ENCODE measurements at places on chromosomes 6 and 20. TPM values are rescaled to one million over a fixed set of nuclear protein-coding genes. Genes with fewer than 3 reads are reported as not detected.

DNA sequence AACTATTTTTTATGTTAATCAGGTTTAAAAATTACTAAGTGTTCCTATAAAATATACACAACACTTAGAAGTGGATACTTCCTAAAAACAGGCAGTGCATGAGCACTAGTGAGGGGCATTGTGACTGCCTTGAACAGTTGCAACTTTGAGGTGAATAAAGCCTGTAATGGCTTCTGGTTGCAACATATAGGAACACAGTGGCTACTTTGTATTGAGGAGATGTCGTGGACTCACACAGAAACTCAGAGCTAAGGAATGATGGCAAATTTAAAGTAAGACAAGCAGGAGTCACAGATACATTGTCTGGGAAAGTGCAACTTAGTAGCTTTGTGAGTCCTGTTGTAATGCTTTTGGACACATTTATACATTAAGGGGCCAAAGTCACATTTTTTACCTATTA lies 861 bp upstream of the HLA-A start:
- peaks cover 39% of the 10 kb centered on the region for H3K4me1 ChIP-seq
- H3K27me3 ChIP-seq, result no peaks in the 10 kb centered on the region
- no peak for DNase-seq
- peak overlapping the region; percentile 89 for H3K27ac ChIP-seq

The HAO1 gene
- total RNA-seq, result not detected

- H3K36me3 ChIP-seq, result no peaks in the 10 kb centered on the region
- DNase-seq, result no peak
- H3K4me3 ChIP-seq, result no peak overlapping the region
- H3K27me3 ChIP-seq, result no peaks in the 10 kb centered on the region
- H3K27ac ChIP-seq, result no peak overlapping the region
Measured at GRCh38 chr6:137315081-137315480, 95.9 kb upstream of the IFNGR1 start.

DNA sequence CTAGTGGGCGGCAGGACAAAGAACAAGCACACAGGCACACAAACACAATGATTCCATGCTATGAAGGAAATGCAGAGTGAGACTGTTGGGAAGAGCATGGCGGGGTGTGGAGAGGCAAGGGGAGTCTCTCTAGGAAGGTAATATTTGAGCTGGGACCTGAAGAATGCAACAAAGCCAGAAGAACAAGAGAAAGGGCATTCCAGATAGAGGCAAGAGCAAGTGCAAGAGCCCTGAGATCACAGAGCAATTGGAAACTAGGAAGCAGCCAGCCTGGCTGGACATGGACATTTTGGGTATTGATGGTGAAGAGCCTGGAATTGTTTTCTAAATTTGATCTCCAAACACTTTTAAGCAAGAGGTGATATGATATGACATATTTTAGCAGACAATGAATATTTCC lies 15.4 kb downstream of the SRXN1 start:
- H3K27me3 ChIP-seq, result no peaks in the 10 kb centered on the region
- no peak overlapping the region for H3K27ac ChIP-seq
- no peaks in the 10 kb centered on the region for H3K36me3 ChIP-seq
- H3K4me3 ChIP-seq, result no peak overlapping the region
- no peak for DNase-seq

The GJA1 gene
- 88.3 TPM for total RNA-seq

The PROKR2 gene
- total RNA-seq, result not detected

DNA sequence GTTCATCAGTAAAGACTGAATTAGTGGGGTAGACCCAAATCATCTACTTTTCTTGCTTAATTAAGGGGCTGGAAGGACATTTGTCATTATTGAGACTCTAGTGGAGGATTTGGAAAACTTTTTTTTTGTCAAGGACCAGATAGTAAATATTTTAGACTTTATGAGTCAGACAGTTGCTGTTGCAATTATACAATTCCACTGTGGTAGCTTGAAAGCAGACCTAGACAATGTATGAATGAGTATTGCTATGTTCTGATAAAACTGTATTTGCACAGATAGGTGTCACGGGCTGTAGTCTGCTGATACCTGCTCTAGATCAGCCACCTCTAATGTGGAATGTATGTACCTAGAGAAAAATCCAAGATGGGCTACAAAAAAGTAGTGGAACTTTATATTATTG lies 175.0 kb downstream of the CARMIL1 start:
- H3K27ac ChIP-seq, result no peak overlapping the region
- no peak for DNase-seq
- H3K4me3 ChIP-seq, result no peak overlapping the region
- H3K27me3 ChIP-seq, result no peaks in the 10 kb centered on the region
- H3K4me1 ChIP-seq, result no peaks in the 10 kb centered on the region

GRCh38 chr20:25252686-25253421 lies 5.0 kb downstream of the PYGB start:
- DNase-seq, result no peak
- no peak overlapping the region for H3K4me3 ChIP-seq
- H3K4me1 ChIP-seq, result peaks cover 9% of the 10 kb centered on the region
- peak overlapping the region; percentile 16 for H3K27ac ChIP-seq

DNA sequence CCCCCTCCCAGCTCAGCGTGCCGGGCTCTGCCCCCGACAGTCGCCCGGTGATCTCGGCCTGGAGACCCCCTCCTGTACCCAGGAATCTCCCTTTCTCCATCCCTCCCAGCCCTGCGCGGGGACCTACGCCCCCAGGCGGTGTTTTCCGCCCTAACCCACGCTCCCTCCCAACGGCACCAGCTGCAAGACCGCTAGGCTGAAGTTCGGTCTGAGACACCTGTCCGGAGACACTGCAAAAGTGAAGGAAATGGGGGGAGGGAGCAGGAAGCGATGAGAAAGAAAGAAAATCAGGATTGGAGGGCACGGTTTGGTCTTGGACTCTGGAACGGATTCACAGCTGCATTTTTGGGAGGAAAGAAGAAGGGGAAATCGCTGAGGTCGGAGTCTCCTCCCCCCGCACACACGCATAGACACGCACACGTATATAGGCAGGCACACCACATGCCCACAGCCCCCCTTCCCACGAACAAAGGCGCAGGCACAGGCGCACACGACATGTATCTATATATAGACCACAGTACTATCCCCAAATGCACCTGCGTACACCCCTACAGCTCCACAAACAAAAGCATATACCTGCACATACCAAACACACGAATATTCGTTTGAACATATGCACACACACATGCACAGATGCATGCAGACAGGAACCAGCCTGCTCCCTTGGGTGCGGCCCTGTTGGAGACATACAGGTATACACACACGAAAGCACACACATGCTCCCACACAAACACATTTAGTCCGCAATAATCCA lies 1.0 kb downstream of the SLC32A1 start:
- no peaks in the 10 kb centered on the region for H3K36me3 ChIP-seq
- no peak overlapping the region for H3K4me3 ChIP-seq
- no peak for DNase-seq
- peaks cover 75% of the 10 kb centered on the region for H3K4me1 ChIP-seq
- H3K27me3 ChIP-seq, result peaks cover 56% of the 10 kb centered on the region

DNA sequence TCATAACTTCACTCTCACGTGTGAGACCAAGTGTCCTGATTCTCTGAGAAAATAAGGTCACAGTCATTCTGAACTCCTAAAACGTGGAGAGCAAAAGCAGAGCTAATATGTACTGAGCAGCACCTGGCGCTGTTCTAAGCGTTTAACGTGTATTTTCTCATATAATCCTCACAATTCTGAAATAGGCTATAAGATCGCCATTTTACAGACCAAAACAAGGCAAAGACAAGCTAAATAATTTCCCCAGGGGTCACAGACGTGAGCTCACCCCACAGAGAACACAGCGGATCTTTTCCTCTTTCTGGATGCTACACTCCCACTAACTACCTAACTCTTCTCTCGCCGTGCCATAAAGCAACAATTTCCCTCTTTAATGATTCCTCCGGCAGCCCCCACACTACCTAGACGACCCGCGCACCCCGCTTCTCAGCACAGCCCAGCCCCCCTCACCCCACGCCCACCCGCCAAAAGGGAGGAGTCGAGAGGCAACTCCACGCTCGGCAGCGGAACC lies 636 bp downstream of the SUPT3H start:
- H3K36me3 ChIP-seq, result no peaks in the 10 kb centered on the region
- H3K4me3 ChIP-seq, result peak overlapping the region; percentile 83
- H3K27ac ChIP-seq, result peak overlapping the region; percentile 96
- no peaks in the 10 kb centered on the region for H3K27me3 ChIP-seq

DNA sequence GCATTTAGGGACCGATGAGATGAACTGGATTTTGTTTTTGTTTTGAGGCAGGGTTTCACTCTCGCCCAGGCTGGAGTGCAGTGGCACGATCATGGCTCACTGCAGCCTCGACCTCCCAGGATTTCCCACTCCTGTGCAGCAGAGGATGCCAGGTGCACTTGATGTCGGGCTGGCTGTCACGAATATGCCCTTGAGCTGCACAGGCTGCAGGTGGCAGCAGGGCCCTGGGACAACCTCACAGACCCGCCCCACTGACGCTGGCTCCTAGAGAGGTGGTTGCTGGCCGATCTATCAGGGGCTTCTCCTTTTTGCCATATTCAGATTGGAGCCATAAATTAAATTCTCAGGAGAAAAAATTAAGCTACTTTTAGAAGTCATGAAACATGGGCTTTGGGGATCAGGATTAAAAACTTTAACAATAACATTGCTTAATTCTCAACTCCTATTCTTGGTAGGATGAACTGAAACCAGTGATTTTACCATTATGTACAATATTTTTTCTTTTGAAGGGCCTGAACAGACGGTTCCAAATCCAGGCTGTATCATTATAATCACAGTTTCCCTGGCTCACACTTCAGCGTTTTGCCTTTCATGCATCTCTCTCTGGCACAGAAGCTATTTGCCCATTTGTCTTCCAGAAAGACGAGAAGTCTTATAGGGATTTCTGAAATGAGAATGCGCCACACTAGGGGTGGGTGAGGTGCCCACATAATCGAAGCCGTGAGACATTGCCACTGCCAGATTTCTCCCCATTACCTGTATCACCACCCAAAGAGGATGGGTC lies 32.4 kb downstream of the NQO2 start:
- no peak overlapping the region for H3K27ac ChIP-seq
- no peak for DNase-seq
- no peak overlapping the region for H3K4me3 ChIP-seq
- H3K27me3 ChIP-seq, result no peaks in the 10 kb centered on the region
- H3K4me1 ChIP-seq, result no peaks in the 10 kb centered on the region

DNA sequence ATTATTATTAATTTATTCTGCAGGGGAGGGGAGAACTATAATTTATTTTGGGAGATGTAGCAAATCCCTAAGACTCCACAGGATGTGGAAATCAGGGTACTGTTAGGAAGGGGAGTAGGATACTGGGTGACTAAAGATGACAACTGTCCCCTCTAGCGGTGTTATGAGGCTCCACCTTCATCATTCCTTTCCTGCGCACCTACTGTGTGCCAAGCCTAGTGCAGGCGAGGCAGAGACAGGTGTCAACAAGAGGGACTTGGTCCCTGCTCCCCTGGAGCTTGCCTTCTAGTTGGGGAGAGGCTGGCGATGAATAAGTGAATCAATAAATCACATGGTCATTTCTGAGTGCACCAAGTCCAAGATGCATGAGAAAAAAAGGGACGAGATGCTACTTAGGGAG lies 65.5 kb downstream of the STK35 start:
- H3K27ac ChIP-seq, result no peak overlapping the region
- DNase-seq, result no peak
- H3K4me3 ChIP-seq, result no peak overlapping the region
- H3K36me3 ChIP-seq, result no peaks in the 10 kb centered on the region

- no peaks in the 10 kb centered on the region for H3K27me3 ChIP-seq
- no peak overlapping the region for H3K27ac ChIP-seq
- no peaks in the 10 kb centered on the region for H3K4me1 ChIP-seq
- H3K36me3 ChIP-seq, result no peaks in the 10 kb centered on the region
- H3K4me3 ChIP-seq, result no peak overlapping the region
Measured at GRCh38 chr6:125732398-125732797, 17.0 kb upstream of the HEY2 start.

The CRISP3 gene
- 6.1 TPM for total RNA-seq

DNA sequence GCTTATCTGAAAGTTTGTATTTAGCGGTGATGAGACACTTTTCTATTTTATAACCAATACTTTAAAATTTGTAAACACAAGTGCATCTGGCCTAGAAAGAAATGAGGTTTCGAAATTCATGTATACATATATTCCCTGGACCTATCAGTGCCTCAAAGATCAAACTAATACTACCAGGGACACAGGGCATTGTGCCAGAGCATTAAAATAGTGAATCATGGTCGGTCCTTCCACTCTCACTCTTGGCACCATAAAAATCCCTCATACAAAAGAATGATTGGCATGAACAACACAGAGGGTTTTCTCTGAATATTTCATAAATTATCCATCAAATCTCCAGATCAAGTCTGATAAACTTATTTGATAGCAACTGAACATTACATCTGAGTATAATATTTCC lies 62.0 kb downstream of the MMUT start:
- H3K4me3 ChIP-seq, result no peak overlapping the region
- DNase-seq, result no peak
- no peaks in the 10 kb centered on the region for H3K4me1 ChIP-seq
- H3K36me3 ChIP-seq, result no peaks in the 10 kb centered on the region
- no peak overlapping the region for H3K27ac ChIP-seq
- no peaks in the 10 kb centered on the region for H3K27me3 ChIP-seq

- H3K27ac ChIP-seq, result peak overlapping the region; percentile 18
- peaks cover 5% of the 10 kb centered on the region for H3K4me1 ChIP-seq
- H3K36me3 ChIP-seq, result no peaks in the 10 kb centered on the region
- H3K4me3 ChIP-seq, result no peak overlapping the region
- DNase-seq, result no peak
Measured at GRCh38 chr6:133551436-133551835, 310.3 kb downstream of the EYA4 start.

- peaks cover 47% of the 10 kb centered on the region for H3K36me3 ChIP-seq
- H3K27me3 ChIP-seq, result no peaks in the 10 kb centered on the region
- no peak overlapping the region for H3K4me3 ChIP-seq
- DNase-seq, result no peak
- peak overlapping the region; percentile 98 for H3K27ac ChIP-seq
Measured at GRCh38 chr6:108565893-108566292, 5.2 kb downstream of the FOXO3 start.

DNA sequence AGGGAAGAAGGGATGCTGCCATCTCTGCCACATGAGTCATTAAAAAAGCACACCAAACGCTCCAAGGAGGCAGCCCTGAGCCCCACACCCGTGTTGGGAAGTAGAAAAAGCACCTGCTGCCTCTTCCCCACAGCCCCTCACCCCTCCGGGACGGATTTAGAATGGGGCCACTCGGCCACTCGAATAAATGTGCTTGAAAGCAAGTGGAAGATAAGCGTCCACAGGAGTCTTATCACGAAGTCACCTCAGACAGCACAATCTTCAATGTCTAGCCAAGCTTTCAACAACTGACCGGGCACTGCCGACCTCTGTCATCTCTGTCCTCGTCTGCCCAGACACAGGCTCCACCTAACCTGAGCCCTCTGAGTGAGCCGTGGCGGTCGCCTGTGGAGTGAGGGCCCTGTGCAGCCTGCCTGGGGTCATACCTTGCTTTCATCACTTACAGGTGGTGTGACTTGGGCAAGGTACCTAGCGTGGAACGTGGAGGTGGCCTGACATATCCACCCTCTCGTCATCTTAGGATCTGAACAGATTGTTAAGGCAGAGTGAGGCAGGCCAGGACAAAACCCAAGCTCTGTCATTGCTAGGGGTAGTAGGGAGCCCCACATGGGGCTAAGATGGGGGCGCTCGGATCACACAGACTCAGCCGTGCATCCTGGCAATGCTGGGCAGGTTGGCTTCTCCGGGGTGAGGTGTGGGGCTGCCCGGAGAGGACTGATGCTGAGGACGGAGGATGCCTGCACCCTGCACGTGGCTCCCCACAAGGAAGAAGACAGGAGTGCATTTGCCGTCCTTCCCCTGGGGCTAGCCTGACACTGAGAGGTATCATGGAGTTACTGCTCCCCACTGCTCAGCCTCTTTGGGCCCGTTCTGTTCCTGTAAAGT lies 34.8 kb downstream of the PSMG4 start:
- no peaks in the 10 kb centered on the region for H3K4me1 ChIP-seq
- no peaks in the 10 kb centered on the region for H3K36me3 ChIP-seq

The TRIM38 gene
- total RNA-seq, result 8.5 TPM

The MICB gene
- total RNA-seq, result 2.5 TPM

The MUC22 gene
- 10.1 TPM for total RNA-seq

Data from esophagus squamous epithelium (tissue), 5 donors.